SJSA1 (cell line): ENCODE measurements at places on chromosomes 3 and 15.

GRCh38 chr3:127156338-127157050 lies 36.4 kb upstream of the PRR23E start:
- DNase-seq, result no peak

DNA sequence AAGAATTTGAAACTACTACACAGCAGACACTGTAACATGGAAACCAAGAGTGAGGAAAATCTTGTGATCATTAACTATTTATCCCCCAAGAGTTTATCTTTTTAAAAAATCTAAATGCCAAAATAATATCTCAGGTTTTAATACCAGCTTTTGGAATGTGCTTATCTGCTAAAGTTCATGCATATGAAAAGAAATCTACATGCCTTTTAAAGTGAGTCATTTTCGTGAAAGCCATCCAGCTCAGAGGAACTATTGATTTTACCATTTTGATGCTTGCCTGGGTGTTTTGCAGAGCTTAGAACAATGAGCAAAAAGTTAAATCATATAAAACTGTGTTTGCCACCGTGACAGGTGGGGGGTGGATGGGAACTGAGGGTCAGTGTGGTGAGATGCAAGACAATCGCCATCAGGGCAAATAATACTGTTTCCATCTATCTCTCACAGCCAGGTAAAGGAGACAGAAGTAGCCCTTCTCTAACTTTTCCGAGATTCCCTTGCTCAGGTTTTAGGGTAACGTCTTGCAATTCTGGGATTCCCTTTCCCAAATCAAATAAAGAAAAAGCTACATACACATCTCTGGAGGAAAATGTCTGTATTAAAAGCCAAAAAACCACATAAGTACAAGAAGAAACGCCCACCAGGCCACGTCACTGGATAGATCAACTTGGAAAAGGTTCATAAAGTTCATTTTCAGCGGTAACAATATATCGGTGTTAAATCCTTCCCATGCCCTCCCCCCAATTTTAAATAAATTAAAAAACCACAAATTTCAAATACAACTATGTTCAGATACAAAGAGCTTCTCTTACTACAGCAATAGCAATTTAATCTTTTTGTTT lies 2.0 kb downstream of the TMEM158 start:
- DNase-seq, result no peak

- DNase-seq, result peak; percentile 7
These were observed at the start of gene CD80 for GRCh38 chr3:119559441-119559963. TSS of gene CD80 (minus strand) at chr3:119559614. CDS start at chr3:119557728, 1,886 bp downstream.

DNA sequence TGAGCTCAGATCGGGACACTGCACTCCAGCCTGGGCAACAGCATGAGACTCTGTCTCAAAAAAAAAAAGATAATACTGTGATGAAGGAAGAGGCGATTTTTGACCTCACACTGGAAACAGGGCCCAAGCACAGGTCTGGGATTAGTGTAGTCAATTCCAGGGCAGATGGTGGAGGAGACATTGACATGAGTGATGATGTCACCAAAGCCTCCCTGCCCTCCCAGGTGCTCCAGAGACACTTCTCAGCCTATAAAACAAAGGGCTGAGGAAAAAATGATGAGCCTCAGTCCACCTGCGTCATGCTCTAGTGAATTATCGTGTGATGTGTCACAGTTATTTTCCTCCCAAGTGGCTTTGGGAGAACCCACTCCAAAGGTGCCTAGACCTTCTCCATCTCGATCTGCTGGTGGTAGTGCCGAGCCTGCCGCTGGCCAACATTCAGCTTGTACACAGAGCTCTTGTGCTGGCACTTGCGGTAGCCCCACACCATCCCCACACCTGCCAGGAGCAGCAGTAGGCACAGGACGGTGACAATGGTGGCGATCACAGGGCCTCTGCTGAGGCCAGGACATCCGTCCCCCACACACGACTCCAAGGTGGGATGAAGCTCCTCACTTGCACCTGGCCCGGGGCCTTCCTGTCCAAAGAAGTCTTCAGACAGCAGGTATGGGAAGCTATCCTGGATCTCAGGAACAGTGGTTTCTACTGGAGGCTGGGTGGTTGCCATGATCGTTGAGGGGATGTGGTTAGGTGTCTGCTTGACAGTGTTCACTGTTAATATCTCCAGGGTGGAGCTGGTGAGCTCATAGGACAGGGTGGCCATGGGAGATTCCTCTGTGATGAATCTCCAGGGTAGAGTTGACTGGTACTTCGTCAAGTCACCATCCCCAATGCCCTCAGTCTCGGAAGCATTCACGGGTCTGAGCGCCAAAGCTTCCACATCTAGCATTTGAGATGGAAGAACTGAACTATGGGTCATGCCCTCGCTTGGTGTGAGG lies 38.8 kb downstream of the CRTAP start:
- no peak for DNase-seq

DNA sequence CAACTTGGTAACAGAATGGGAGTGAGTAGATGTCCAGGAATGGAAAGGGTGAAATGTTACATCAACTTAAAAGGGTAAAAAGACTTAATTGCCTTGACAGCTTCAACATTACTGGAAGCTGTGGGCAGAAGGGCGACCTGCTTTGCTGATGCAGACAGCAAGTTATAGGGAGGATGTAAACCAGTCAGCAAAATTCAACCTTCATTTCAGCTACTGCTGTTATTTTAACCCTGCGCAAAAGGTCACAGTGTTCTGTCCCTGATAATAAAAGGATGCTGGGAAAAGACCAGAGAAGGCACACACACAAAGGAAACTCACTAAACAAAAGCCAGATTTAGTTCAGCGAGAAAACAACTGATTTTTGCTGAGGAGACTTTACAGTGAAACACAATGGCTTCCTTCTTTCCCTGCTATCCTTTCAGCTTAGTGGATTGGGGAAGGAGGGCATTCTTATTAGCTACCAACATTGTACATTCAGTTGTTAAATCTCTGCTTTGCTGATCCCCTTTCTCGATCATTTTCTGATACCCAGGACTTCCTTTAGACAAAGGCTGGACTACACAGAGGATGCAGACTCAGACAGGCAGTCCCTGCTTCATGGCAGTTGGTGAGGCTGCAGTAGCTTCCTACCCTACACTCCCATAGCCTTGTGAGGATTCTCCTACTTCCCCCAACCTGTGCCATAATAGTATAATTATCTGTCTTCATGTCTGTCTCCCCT lies 62.0 kb downstream of the P3H2 start:
- DNase-seq, result no peak

- no peak for DNase-seq
These were observed 128.1 kb downstream of the NSMCE3 start for GRCh38 chr15:29141308-29142128.

- DNase-seq, result no peak
These were observed 735.0 kb downstream of the ROBO1 start for GRCh38 chr3:79032686-79033318.

DNA sequence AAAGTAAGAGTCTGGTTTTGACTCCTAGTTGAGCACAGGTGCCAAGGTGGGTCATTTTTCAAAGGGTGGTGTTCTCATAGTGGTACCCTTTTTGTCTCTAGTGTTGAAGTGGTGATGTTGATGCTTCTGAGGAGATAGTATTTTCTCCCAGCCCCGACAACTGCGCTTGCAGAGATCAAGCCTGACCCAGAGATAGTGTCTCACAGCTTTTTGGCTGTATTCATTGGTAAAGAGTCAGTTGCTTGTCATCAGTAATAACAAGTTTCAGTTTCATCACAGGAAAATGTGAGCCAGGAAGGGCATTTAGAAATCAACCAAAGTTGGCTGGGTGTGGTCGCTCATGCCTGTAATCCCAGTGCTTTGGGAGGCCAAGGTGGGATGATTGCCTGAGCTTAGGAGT lies 139.3 kb downstream of the NFKBIZ start:
- DNase-seq, result no peak

DNA sequence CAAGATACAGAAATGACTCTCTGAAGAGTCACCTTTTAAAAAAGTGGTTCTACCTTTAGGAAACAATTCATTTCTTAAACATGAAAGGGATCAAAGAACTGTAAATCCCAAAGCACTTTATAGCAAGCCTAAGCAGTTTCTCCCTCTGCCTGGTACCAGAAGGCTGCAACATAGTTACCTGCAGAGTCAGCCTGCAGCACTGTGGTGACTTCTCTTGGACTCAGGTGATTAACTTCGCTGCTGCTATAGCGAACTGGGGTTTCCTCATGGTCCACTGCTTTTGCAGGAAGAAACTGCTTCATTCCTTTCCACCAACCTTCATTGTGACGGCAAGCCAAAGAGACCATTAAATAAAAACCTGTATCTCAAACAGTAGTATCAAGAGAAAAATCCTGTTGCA lies 37.3 kb downstream of the ST3GAL6 start:
- no peak for DNase-seq

DNA sequence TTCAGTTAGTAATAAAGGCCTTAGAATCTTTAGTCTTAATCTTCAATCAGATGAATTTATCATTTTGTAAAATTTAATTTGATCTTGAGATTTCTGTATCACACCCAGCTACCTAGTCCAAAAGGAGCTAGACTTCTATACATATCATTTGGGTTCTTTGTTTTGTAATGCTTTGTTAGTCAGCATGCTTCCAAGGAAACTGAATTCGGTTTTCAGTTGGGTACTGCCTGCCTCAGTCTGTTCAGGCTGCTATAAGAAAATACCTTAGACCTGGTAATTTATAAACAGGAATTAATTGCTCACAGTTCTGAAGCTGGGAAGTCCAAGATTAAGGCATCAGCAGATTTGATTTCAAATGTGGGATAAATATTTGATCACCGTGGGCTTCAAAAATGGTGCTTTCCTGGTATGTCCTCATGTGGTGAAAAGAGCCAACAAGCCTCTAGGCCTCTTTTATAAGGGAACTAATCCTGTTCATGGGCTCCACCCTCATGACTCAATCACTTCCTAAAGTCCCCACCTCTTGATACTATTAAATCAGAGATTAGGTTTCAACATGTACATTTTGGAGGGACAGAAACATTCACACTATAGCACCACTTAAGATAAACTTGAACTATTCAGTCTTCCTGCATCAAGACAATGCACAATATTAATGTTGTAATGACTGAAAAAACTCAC lies 800.7 kb downstream of the NAALADL2 start:
- no peak for DNase-seq

DNA sequence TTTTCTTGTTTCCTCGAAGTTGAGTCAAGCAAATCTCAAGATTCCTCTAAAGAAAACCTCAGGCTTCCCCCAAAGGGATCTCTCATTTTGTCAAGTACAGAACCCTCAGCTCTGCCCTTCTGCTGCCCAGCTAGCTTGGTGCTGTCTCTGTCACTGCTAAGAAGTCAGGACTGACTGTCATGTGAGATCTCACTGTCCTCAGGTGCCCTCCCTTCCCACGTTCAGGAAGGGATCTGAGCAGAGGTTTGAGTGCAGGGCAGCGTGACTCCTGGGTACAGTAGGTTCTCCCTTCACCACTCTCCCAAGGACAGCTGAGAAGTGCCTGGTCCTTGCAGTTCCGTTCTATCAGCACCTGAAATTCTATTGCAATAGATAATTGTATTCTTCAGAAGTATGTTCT lies 229.7 kb downstream of the SLCO3A1 start:
- no peak for DNase-seq

- no peak for DNase-seq
These were observed 98.8 kb upstream of the TNFAIP8L3 start for GRCh38 chr15:51193526-51193925.

DNA sequence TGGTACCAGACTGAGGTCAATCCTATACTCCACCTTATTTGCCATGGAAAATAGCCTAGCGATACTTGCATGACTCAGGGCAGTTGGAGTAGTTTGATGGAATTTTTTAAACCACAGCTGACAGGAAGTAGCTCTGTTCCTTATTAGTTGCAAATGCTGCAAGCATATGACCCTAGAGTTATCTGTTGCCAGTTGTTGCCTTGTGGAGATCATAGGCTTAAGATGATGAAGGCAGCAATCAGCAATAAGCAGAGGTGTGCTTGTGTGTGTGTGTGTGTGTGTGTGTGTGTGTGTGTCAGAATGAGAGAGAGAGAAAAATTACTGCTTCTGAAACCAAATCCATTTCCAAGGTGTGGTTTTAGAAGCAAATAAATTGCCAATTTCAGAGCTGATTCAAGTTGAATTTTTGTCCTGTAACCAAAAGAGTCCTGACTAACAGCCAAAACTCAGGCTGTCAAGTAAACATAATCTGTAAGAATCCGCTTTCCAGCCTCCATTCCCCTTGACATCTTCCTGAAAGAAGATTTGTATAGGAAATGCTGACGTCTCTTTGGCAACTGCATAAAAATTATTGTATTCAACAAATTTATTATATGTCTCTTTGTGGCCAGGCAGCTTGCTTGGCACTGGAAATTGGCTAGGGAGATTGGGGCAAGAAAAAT lies 141.2 kb downstream of the SERPINI1 start:
- DNase-seq, result no peak

DNA sequence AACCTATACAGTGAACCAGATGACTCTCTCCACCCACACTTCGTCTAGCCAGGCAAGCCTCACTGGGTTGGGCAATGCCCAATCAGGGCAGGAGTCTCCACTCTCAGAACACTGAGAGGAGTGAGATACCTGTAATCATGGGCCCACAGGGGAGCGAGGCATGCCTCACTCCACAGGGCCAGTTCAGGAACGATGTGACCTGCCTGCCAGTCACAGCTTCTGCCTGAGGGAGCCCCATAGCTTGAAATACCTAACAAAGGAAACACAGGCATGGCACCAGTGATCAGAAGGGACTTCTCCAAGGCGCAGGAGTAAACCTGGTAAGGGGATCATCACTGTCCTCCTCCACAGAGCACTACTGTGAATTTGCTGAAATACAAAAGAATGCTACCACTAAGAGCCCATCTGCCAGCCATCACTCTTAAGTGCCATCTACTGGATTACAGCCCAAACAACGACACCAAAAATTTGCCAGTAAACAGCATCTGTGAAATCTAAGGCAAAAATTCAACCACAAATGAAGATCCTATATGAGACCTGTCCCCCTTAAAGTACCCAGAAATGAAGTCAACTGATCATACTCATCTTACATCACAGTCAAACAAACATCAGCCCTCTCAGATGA lies 689.9 kb upstream of the SEMA6D start:
- no peak for DNase-seq

- DNase-seq, result no peak
These were observed 607.7 kb downstream of the PYDC2 start for GRCh38 chr3:192068464-192069254.

DNA sequence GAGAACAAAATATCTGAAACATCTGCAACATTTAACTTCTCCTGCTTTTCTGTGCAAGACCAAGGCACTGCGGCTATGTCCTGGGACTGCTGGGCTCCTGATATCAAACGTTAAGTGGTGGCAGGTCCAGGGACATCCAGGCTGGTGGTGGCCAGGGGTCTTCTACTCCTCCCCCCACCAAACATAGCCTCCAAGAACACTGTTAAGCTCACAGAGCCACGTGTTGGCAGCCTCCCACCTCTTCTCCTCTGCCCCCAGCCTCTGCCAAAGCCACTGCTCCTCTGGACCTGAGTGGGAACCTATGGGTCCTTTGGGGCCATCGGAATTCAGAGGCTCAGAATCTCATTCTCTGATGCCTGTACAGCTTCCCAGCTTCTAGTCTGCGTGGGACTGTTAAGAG lies 325.7 kb downstream of the ARRDC4 start:
- no peak for DNase-seq

DNA sequence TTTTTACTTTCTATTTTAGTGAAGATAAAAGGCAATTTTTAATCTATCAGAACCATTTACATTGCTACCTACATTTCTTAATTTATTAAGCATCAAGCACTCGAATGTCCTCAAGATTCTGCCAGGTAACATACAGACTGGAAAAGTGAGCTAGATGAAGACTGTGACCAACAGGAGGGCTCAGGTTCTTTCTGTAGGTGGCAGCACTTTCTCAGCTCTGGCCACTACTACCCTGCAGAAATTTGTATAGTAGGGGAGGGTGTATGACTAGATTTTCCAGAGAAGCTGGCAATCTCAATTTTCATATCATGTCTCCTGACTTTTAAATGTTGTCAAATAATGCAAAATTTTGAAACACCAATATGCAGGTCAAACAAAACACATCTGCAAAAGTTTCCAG lies 165.0 kb upstream of the SUCLG2 start:
- DNase-seq, result no peak
